Bronchial epithelial cell (primary cell): ENCODE measurements at places on chromosomes 4 and X. TPM values are rescaled to one million over a fixed set of nuclear protein-coding genes. Genes with fewer than 3 reads are reported as not detected.
A peak's percentile ranks its signal among the peaks of the same experiment; 100 is the strongest.

GRCh38 chr4:144721994-144722393 lies 76.0 kb downstream of the HHIP start:
- no peak for DNase-seq

DNA sequence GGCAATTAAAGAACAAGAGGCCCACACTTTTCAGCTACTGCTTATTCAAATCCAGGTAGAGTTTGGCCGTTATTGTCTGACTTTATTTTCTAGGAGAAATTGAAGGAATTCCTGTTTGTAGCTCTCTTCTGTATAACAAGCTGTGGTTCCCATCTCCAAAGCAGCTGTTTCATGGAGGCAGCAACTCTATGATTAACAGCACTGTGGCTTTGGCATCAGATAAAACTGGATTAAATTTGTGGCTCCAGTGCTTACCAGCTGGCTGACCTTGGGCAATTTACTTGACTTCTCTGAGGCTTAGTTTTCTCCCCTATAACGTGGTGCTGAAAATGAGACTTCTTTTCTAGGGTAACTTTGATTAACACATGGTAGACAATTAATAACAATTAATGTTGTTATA lies 28.1 kb downstream of the SLC30A9 start:
- DNase-seq = no peak

Gene UGT8
- under 0.01 TPM in 2 replicates for total RNA-seq

GRCh38 chr4:31234494-31234893 lies 514.3 kb downstream of the PCDH7 start:
- peak; percentile 73 for DNase-seq

GRCh38 chrX:56726605-56727004 lies 2.4 kb upstream of the NBDY start:
- peak; percentile 50 for DNase-seq
